ENCODE measurements at places on chromosomes 11 and 22.

DNA sequence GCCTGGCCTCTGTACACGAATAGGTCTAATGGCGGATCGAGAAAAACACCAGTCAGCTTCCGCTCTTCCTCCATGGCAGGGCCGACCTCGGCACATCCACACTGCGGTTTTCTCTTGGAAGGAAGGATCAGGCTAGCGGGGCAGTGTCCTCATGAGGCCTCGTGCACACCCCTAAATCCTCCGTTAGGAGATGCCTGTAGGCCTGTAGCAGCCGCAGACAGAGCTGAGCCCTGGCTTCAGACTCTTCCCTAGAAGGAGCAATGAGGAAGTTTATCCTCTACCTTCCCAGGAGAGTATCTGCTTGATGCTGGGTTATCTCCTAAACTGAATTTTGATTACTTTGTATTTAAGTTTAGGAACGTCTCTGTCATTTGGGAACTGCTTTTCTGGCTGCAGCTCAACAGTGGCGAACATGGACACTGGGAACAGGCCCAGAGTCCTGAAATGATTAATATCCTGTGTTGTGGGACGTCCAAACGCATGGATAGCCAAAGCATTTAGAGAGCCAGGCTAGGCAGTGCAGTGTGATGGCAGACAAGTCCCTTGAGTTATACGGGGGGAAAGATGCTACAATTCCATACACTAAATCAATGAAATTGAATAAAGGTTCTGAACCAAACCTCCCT lies 16.5 kb upstream of the BMAL1 start:
- no peak for DNase-seq

GRCh38 chr11:96155627-96156378 lies 187.2 kb downstream of the MAML2 start:
- peak; percentile 39 for DNase-seq

DNA sequence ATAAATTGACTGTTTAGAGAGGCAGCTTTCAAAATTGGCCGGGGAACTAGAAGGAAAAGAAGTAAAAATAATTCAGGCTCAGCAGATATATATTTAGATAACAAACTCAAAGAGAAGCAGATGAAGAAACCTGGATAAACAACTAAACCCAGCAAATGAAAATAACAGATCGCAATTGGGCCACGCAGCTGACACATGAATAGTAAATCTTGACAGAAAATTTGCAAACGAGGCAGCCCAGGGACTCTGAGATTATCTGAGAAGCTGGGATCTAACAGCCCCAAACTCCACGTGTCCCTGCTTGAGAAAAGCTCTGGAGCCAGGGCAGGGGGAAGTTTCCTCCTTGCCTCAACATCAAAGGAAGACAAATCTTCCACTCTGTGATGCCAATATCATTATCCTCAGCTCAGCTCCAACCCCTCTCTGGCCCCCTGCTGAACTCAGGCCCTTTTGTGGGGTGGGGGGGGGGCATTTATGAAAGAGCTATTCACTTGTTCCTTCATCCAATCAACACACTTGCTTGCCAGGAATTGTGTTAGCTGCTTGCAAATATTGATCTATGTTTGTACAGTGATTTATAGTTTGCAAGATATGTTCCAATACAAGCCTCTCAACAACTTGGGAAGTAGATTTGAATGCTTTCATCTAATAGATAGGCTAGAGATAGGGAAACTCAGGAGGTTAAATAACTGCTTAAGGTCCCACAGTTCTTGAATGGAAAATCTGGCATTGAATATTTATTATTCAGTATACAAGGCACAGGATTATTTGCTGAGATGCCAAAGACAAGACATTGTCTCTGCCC lies 72.5 kb upstream of the C11orf87 start:
- no peak for DNase-seq

DNA sequence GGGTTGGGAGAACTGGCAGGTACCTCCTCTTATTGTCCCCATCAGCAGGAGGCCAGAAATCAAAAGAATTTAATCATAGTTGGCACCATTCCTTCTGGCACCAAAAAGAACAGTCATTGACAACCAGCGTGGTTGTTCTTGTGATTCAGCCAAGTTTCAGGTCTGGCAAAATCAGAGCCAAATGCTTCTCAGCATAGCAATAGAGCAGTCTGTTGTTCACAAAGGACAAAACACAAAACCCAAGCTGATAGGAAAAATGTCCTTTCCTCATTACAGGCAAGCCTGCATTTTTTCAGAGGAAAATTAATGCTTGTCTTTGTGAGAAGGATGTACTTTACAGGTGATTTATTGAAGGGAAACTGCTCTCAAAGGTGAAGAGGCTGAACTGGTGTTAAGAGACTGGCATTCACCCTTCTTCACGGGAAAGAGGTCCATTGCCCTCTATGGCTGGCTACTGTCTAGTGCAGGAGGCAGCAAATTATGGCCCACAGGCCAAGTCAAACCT lies 241.8 kb upstream of the ARHGAP42 start:
- DNase-seq = no peak

GRCh38 chr22:38317995-38318715 lies 922 bp upstream of the CSNK1E start:
- DNase-seq = no peak

- no peak for DNase-seq
Observed at GRCh38 chr11:114321621-114322257, 25.5 kb downstream of the NNMT start.

- DNase-seq = no peak
Observed at GRCh38 chr11:10770626-10771254, 19.7 kb downstream of the CTR9 start.

- no peak for DNase-seq
Observed at GRCh38 chr11:8501836-8502235, 92.2 kb downstream of the STK33 start.

DNA sequence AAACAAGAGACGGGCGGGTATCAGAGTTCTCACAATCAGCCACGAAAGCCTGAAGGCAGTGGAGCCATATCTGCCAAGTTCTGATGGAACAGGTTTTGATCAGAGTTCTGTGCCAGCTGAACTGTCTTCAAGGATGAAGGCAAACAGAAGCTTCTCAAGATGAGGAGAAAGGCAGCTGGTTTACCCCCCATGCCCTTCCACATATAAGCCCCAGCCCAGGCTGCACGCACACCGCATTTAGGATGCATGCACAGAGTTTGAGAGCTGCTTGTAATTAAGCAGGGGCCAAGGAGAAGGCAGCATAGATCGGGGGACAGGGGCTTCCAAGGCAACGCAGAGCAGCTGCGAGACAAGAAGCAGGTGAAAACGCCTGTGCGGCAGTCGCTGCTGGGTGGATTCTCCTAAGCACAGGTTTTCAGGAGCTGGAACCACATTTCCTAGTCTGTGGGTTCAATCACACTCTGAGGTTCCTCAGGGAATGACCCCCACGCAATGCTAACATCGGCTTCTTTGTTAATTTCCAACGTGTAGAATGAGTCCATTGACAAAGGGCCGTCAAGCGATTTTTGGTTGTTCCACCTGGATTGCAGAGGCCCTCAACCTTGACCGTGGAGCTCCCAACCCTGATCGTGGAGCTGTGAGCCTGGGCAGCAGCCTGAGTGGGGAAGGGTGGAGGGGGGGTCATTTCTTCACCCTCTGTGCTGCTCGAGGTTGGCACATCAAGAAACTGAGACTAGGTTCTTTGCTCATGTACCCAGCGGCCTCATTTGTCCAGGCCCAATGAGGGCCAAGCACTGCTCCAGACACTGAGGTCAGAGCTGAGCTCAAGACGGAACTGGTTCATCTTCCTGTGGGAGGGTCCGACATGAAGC lies 81.7 kb upstream of the SHISAL1 start:
- DNase-seq = no peak

DNA sequence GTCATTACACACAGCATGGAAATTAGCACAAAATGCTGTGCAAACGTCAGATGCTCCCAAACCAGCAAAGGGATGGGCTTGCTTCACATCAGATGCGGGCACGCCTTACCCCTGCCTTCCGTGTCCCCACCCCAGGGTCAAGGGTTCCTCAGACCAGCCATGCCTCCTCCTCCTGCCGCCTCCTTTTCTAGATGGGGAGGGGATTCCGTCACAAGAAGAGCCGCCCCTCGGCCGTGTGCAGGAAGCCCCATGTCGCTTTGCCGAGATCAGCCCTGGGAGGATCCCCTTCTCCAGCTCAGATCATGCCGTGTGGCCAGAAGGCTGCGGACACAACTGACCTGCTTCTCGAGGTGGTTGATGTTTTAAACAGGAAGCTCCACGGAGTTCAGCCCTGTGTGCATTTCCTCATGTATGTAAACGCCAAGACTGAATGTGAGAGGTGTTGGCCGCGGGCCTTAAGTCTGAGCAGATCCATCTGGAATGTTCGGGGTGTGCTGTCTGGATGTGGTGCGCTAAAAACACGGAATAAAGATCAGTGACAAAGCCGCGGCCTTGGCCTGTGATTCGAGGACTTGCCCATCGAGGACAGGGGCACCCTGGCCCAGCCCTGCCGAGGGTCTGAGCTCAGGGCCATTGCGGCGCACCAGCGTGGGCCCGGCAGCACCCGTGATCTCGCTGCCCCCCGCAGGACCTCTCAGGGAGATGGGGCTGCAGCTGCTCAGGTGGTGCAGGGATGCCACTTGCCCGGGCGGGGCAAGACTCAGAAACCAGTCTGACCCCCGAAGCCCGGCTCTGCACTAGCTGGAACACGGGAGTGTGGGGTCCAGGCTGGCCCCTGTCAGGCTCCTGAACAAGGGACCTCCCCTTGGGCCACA lies 412.9 kb downstream of the TBC1D22A start:
- no peak for DNase-seq

- DNase-seq = no peak
Observed at GRCh38 chr22:48944433-48944750, 883.3 kb downstream of the BRD1 start.

DNA sequence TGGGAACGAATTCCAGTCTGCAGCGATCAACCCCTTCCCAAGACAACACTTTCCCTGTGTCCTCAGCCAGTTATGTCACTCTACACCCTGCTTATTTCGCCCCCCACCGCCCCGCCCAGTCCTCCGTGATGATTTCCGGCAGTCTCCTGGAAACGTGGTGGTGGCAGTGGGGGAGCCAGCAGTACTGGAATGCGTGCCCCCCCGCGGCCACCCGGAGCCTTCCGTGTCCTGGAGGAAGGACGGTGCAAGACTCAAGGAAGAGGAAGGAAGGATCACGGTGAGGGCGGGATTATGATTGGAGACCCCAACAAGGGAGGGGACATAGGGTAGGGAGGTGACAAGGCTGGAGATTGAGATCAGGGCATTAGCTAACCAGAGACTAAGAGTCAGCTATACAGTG lies 4.1 kb downstream of the ROBO3 start:
- DNase-seq = no peak

GRCh38 chr22:49954991-49955580 lies 5.5 kb upstream of the PIM3 start:
- no peak for DNase-seq

DNA sequence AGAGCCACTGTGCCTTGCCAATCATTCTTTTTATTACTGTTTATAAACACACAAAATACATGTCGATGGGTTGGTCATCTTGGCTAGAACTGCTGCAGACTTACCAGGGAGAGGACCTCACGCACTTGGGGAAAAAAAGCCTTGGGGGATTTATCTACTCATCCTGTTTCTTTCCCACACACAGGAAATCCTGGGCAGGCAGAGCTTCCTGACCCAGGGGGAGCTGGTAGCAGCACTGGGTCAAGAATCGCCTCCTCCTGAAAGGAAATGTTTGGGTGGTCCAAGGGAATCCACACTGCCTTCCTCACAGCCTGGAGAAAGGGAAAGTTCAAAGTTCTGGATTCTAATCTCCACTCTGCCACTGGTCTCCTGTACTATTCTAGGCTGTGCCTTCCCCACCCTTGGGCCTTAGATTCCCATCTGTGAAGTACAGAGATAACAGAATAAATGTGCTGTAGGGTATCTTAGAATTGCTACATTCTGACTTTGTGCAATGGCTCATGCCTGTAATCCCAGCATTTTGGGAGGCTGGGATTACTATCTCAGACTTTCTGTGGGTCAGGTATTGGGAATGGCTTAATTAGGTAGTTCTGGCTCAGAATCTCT lies 31.2 kb upstream of the SMTN start:
- DNase-seq = no peak

- DNase-seq = no peak
Observed at GRCh38 chr11:88415495-88415894, 78.0 kb upstream of the CTSC start.

DNA sequence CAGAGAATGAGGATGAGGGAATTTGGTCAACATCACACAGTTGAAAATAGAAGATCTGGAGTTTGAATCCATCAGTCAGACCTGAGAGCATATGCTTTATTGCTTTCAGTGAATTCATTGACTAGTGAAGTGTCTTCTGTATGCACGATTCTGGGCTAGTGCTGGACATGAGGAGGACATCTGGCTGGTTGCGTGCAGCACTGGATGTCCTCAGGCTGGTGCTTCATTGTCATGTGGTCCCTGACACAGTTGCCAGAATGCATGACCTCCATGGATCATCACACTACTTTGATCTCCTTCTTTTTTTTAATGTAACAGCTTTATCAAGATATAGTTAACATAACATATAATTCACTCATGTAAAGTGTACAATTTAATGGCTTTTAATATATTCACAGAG lies 44.5 kb upstream of the MMP7 start:
- DNase-seq = no peak

DNA sequence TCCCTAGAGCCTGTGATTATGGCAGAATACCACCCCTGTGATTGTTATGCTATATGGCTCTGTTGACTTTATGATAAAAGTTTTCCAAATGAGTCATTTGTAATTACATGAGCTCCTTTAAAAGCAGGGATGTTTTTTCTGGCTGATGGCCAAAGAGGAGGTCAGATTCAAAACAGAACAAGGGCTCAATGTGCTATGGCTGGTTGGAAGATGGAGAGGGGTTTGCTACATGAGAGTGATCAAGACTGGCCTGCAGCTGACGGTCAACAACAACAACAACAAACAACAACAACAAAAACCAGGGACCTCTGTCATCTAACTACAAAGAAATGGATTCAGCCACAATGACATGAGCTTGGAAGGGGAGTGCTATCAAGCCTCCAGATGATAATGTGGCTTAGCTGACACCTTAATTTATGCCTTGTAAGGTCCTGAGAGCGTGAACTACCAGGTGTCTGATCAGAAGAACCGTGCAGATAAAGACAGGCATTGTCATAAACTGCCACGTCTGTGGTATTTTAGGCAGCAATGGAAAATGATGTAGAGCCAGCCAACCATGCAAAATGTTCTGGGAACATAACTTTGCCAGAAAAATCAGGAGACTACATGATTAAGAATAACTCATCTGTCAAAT lies 47.2 kb downstream of the PIWIL3 start:
- no peak for DNase-seq

GRCh38 chr11:47332303-47332711 lies 20.2 kb downstream of the MYBPC3 start:
- no peak for DNase-seq

GRCh38 chr11:123976770-123977560 lies 616 bp downstream of the OR10S1 start:
- no peak for DNase-seq

GRCh38 chr11:95764267-95764898 lies 25.2 kb downstream of the FAM76B start:
- no peak for DNase-seq

DNA sequence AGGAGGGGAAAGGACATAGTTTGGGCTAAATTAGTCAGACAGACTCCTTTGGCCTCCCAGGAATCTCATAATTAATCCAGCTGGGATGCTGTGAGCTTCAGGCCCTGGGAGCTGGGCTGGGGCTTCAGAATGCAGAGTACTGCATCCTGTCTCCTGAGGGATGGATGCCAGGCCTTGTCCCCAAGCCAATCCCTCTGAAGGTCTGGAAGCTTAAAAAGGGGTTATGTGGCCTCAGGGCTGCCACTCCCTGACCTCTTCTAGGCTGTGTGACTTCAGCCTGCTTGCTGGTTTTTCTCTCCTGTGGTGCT lies 6.9 kb upstream of the LRRC32 start:
- DNase-seq = no peak

All from stimulated activated CD4-positive, alpha-beta T cell treated with anti-CD3 and anti-CD28 coated beads, Interleukin-2, amount 100 ng/mL, for 4 hours (primary cell).